ENCODE measurements at places on chromosomes 7 and 10.

- DNase-seq: no peak
These were observed 124.4 kb downstream of the TACC2 start for GRCh38 chr10:122113161-122113944.

DNA sequence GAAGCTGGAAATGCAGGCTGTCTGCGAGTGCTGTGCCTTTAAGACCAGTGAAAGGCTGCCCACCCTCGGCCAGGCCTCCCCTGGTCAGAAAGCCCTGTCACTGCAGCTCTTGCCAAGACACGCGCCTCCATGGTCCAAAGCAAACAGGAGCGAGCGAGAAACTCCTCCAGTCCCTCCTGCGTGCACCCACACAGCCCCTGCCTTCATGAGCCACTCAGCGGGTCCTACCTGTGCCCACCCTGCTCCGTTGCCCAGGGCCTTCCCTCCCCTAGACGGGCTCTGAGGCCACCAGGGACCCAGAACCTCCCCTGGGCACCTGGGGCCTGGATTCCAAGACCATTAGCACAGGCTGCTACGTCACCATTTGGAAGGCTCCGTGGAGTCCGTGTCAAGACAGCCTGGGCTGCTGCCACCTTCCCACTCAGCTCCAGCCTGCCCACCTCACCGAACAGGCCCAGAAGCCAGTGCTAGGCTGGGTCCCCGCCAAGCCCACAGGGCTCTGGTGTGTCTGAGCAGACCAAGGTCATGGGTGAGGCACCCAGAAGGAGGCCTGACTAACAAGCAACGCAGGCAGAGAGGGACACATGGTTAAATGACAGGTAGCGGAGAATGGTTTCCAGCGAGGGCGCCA, 144.5 kb downstream of the NEURL1 start:
- DNase-seq: no peak

- DNase-seq: no peak
These were observed 502.0 kb upstream of the DPP6 start for GRCh38 chr7:153550173-153550572.

- DNase-seq: no peak
These were observed 26.1 kb downstream of the LRRTM3 start for GRCh38 chr10:66951896-66952295.

- no peak for DNase-seq
These were observed 34.1 kb upstream of the SFRP5 start for GRCh38 chr10:97805949-97806348.

- DNase-seq: no peak
These were observed 36.3 kb upstream of the CDK6 start for GRCh38 chr7:92872701-92873100.

- DNase-seq: no peak
These were observed 303.6 kb upstream of the PITRM1 start for GRCh38 chr10:3476186-3476585.

- no peak for DNase-seq
These were observed 224.2 kb upstream of the AUTS2 start for GRCh38 chr7:69374044-69374425.

DNA sequence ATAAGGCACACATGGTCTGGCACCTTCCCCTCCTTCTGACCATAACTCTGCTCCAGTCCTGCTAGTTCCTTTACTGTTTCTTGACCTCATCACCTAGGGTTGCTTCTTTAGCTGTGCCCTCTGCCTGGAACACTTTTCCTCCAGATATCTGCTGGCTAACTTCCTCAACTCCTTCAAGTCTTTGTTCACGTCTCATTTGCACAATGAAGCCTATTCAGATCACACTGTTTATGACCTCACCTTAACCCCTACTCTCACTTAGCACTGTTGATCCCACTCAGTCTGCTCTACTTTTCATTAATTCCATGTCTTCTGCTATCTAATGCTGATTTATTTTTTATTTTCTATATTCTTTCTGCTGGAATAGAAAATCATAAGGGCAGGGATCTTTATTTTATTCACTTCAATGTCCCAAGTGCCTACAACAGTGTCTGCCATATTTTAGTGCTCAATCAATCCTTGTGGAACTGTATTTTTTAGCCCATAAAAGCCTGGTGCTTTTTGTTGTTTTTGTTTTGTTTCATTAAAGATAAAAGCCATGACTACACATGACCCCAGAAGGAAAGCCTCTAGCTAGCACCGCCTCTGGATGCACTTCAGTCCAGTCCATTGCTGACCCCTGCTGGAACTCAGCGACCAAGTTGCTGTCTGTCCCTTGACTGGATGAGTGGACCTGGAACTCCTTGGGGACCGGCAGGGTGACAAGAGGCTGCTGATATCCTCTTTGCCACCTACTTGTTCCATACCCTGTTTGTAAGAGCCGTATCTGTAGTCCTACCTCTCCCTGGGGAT, 12.3 kb downstream of the KLF14 start:
- DNase-seq: no peak

DNA sequence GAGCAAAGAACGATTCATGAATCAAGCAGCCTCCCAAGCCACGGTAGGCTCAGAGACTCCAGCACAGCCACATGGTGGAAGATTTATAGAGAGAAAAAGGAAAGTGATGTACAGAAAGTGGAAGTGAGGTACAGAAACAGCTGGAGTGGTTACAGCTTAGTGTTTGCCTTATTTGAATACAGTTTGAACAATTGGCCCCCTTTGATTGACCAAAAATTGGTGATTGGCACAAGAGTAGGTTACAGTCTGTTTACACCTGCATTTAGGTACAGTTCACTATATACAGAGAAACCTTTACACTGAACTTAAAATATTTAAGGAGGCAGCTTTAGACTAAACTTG, 136.4 kb upstream of the ASAH2 start:
- no peak for DNase-seq

- DNase-seq: no peak
These were observed 74.5 kb upstream of the VKORC1L1 start for GRCh38 chr7:65798111-65799075.

DNA sequence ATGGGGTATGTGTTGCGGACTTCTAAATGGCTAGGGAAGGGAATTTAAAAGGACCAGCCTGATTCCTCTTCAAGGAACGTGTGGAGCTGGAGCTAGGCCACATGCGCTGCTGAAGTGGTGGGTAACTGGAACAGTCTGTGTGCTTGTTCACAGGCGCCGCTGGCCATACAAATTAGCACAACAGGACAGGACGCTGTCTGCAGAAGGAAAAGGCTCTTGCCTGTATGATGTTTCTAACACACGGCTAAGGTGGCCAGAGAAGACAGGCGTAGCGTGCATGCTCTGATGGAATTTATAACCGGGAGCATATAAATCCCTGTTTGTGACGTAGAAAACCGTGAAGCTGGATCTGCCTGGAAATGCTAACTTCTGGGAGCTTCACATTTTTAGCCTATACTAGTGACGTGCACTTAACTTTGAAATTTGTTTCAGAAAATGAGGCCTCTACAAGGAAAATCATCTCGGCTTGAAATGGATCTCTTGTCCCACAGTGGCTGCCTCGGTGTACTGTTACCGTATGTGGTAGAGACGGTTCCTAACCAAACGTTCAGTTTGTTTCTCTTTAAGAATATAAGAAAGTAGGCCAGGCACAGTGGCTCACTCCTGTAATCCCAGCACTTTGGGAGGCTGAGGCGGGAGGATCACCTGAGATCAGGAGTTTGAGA, 569.4 kb downstream of the PTPRN2 start:
- no peak for DNase-seq

DNA sequence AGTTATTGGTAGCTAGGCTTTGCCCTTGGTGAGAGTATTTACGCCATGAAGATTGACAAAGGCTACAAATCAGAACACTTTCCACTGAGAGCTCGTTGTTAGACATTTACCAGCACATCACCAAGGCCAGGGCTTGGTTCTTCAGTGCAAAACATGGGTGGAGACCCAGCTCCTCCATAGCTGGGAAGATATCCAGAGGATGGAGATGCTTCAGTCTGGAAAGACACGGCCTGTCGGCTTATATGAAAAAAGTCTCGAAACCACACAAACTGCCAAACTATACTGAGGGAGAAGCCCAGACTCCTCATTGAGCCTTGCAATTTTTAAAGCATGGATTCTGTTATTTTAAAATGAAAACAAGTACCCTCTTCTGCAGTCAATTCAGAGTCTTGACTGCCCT, 83.4 kb upstream of the ANLN start:
- no peak for DNase-seq

DNA sequence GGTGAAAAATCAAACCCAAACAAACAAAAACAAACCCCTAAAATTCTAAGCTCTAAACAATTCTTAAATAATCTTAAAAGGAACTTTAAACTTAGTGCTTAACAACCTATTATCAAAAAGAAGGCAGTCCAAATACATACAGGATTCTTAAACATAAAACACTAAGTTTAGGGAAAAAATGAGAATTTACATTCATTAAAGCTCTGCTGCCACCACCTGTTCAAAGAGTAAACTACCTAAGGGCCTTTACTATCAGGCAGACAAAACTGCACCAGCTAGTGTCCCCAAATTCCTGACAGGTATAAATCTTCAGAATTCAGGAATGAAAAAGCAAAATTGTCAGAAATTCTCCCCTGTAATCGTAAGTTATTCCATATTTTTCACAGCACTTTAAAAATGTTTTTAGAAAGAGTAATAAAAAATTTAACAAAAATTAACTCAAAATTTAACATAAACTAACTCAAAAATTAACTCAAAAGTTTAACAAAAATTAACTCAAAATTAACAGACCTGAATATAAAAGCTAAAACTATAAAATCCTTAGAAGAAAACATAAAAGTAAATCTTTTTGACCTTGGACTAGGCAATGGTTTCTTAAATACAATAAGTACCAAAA, 55.1 kb downstream of the PDZD8 start:
- no peak for DNase-seq

DNA sequence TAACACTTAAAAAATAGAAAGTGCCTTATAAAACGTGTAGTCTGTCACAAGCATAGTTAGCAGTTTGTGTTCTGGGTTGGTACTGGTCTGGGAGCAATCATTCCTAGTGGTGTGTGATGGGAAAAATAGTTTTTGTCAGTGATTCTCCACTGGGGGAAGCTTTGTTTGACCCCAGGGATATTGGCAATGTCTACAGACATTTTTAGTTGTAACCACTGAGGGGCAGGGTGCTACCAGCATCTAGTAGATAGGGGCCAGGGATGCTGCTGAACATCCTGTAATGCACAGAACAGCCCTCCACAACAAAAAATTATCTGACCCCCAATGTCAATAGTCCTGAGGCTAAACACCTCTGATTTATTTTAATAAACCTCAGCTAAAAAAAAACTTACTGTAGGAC, 51.6 kb upstream of the CREB5 start:
- DNase-seq: no peak

- DNase-seq: no peak
These were observed 407.1 kb downstream of the NEBL start for GRCh38 chr10:20489961-20490360.

GRCh38 chr7:148185041-148185440, 405.5 kb upstream of the C7orf33 start:
- DNase-seq: no peak

- no peak for DNase-seq
These were observed 1083.6 kb upstream of the PHF14 start for GRCh38 chr7:9890092-9890491.

DNA sequence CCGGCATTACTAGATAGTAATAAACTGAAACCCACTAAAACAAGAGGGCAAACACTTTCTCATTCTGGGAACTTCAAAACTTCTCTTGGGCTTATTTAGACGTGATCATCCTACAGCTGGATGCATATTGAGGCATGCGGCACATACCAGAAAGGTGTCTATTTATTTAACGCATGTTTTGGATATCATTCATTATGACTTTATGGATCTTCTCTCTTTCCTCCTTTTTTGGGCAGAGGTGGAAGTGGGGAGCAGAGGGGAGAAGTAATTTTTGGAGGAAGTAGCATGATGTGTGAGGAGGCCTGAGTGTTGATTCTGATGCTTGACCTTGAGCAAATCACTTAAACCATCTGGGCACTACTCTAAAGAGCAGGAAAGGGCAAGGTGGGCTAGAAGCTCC, 270.6 kb downstream of the TRIL start:
- no peak for DNase-seq

DNA sequence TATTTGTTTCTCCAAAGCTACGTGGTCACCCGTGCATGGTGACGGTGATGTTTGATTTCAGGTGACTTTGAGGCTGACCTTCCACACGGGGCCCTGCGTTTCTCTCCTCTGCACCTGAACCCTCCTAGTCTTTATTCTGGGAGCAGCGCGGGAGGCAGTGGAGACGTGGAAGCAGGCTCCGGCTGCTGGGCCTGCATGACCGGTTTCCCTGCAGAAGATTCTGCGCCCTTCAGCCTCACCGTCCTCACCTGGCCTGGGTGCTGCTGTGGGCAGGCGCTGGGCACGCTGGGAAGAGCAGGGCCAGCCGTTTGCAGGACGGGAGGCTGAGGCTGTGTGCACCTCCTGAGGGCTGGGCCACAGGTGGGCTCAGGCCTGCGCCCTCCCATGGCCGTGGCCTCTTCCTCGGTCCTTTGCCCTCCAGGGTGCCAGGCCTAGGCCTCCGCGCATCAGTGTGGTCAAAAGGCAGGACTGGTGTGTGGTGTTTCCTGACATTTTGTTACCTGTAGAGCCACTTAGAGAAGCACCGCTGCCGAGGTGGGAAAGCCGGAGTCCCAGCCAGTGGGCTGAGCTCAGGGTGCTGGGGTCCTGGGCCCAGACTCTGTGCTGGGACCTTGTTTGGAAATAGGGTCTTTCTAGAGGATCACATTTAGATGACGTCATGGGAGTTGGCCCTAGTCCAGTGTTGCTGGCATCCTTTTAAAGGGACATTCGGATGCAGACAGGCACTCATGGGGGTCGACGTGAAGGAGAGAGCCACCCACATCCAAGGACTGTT, 478.3 kb downstream of the DNAJB6 start:
- DNase-seq: no peak

GRCh38 chr10:73899423-73899822, 11.5 kb upstream of the PLAU start:
- DNase-seq: no peak

DNA sequence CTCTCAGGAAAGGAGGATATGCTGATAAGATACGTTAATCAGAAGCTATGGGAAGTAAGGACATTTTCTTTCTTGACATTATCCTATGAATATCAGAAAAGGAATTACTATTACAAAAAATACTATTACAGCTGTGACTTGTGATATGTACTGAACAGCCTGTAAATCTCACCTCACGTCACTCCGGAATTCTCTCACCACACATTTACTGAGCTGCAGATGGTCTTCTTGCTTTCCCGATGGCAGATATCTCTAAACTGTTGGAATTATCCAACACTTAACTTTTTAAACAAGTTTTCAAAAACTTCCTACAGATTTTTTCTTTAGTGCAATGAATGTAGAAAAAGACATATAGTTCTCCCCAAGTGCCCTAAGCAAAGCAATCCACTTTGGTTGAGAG, 313.4 kb downstream of the GPR37 start:
- DNase-seq: no peak

- DNase-seq: no peak
These were observed 130.2 kb upstream of the CNTNAP2 start for GRCh38 chr7:145986248-145986874.

DNA sequence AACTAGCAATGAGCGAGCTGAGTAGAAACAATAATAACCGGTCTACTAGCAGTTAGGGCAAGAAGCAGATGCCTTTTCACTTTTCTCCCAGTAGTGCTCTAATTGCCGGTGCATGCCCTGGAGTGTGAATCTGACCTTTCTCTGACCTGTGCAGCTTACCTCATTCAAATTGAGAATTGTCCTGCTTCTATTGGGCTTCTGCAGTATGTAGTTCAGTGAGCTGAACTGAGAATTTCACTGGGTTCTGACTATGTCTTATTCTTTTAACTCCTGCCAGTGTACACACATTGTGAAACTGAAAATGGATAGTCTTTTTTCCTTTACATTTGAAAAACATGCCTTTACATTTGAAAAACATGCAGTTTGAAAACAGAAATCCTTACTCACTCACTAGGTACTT, 157.9 kb upstream of the GRM3 start:
- DNase-seq: no peak
